ENCODE measurements at places on chromosomes 2 and 18.

GRCh38 chr18:63553081-63553480 lies 10.9 kb downstream of the SERPINB12 start:
- DNase-seq = no peak

DNA sequence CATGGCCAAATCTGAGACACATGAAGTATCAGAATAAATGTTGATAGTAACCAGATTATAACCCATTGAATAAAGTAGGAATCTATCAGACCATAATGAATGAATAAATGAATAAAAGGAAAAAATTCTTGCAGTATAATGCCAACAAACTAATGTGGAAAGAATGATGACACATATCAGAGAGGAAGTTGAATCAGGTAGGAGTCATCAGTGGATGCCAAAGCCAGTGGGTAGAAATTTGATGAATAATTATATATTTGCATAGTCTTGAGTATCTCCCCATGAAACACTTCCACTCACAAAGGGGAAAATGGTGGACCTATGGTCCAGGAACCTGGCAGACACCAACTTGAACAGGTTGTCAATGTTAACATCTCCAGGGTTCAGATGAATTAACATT lies 68.6 kb downstream of the GALNT3 start:
- DNase-seq = no peak

DNA sequence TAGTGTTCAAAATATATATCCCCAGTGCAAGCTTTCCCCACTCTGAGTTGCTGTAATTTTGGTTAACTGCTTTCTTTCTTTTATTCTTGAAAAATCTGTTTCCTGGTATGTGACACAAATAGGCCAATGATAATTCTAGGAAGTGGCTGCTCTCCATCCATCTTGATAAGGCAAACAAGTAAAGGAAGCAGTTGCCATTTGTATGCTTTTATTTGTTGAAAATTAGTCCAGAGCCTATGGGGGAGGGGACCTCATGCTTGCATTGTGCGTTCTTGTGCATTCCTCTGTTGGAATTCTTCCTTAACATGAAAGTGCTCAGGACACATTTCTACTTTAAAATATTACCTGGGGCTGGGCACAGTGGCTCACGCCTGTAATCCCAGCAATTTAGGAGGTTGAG lies 111.2 kb upstream of the FSHR start:
- DNase-seq = no peak

DNA sequence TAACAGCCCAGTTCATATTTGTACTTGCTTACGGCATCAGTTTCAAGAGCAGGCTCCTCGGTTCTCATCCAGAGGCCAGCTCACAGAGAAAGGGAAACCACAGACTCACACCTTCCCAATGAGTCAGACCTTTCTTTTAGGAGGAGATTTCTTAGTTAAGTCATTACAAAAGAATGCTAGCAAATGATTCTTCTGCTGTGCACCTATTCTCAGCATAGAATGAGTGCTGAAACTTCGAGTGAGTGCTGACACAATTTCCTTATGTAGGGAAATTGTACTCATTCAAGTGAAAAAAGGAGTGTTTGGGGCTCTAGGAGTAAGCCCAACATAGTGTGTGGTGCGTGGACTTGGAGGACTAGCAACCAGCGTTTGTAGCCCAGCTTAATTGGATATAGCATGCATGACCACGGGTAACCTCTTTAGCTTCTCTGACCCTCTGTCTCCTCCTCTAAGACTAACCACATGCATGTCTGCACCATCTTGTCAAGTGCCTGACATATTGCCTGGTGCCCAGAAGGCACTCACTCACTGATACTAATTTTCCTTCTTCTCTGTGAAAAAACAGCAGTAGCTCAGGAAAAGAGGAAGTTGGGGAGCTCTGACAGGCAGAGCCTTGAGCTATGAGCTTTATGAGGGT lies 87.0 kb downstream of the ALPK2 start:
- DNase-seq = peak; percentile 39

DNA sequence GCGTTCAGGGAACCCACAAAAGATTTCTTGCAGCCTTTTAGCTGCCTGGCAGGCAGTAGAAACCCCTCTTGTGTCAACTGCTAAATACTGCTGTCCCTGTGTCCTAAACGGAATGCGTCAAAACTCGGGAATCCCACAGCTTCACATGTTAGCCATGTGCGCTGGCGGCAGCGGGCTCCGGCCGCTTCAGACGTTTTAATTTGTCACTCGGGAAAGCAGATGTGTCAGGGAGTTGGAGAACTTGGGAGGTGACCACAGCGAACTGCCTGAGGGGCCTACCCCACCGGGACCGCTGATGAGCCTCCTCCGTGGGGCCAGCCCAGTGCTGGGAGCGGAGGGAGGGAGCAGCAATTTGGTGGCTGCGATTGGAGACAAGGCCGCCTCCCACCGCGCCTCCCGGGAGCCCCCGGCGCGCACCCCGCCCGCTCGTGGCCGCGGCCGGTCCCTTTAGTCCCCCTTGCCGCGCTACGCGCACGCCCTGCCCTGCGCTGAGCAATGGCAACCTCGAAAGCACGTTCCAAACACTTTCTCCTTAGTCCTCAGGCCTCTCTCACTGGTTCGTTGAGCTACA lies 146.1 kb upstream of the SATB2 start:
- DNase-seq = no peak

GRCh38 chr2:174717916-174718315 lies 46.4 kb downstream of the CHRNA1 start:
- DNase-seq = no peak

DNA sequence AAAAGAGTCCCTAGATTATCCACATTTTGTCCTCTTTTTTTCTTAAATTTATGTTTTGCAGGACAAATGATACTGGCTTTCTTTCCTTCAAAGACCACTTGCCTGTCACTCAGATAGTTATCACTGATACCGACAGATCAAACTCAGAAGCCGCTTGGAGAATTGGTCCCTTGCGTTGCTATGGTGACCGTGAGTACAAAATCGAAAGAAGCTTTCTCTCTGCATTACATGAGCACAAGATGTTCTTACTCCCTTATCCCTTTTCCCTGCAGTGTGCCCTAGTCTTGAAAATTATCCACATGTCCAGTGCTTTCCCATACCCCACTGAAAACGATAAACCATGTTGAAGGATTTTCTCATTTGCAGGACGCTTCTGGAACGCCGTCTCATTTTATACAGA lies 738.5 kb downstream of the CNTNAP5 start:
- no peak for DNase-seq

DNA sequence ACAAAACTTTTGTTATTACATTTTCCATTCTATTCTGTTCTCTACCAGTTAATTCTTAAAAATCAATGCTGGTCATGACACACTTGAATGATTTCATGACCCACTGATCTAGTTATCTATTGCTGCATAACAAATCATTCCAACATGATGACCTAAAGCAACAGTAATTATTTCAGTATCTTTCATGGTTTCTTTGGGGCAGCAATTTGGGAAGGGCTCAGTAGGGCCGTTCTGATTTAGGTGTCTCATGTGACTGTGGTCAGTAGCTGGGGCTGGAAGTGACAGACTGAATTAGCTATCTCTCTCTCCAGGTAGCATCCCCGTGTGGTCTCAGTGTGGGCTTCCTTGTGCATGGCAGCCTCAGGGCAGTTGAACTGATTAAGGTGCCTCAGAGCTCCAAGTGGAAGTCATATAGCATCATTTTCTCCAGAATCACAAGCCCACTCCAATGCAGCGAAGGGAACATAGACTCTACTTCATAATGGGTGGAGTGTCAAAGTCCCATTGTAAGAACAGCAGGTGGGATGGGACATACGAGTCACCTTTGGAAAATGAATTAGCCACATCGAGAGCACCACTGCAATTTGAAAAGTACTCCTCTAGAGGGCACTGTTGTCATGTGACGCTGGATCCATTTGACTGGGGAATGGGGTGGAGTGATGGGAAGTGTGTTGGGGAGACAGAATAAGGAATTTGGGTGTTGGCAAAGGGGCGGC lies 39.1 kb upstream of the FAM136A start:
- no peak for DNase-seq

GRCh38 chr2:127701193-127701650 lies at the start of gene SFT2D3:
Gene SFT2D3 (plus strand): TSS chr2:127701497. CDS start chr2:127701529, 32 bp downstream.
- DNase-seq = peak; percentile 87

- no peak for DNase-seq
These were observed 8.1 kb upstream of the SSB start for GRCh38 chr2:169790581-169790980.

GRCh38 chr2:67876176-67876575 lies 186.6 kb downstream of the C1D start:
- DNase-seq = no peak

DNA sequence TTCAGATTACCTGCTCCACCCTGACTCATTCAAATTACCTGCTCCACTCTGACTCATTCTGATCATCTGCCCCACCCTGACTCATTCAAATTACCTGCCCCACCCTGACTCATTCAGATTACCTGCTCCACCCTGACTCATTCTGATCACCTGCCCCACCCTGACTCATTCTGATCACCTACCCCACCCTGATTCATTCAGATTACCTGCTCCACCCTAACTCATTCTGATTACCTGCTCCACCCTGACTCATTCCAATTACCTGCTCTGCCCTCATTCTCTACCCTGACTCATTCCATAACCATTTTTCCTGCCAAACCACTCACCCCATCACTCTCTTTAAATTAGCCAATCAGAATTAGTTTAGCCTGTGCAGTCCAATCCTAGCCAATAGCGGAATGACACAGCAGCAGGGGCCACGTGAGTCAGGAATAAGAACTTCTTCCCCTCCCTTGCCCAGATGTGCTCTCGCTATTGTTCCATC lies 26.2 kb downstream of the CFAP53 start:
- no peak for DNase-seq

- DNase-seq = no peak
These were observed 99.5 kb downstream of the FHOD3 start for GRCh38 chr18:36397033-36397432.

GRCh38 chr2:165173215-165173614 lies 30.6 kb downstream of the SCN3A start:
- no peak for DNase-seq

- DNase-seq = no peak
These were observed 246.6 kb downstream of the SETBP1 start for GRCh38 chr18:44927127-44927849.

- DNase-seq = no peak
These were observed 307.4 kb upstream of the KLHL29 start for GRCh38 chr2:23077596-23077995.

- DNase-seq = no peak
These were observed 1.6 kb upstream of the FHOD3 start for GRCh38 chr18:36295880-36296301.

GRCh38 chr2:101001691-101002561 lies at the start of gene RPL31:
Gene RPL31 (plus strand): TSS chr2:101002289. CDS start chr2:101002702, 413 bp downstream.
- DNase-seq = peak; percentile 92

- no peak for DNase-seq
These were observed 493.7 kb upstream of the VRK2 start for GRCh38 chr2:57552885-57553284.

DNA sequence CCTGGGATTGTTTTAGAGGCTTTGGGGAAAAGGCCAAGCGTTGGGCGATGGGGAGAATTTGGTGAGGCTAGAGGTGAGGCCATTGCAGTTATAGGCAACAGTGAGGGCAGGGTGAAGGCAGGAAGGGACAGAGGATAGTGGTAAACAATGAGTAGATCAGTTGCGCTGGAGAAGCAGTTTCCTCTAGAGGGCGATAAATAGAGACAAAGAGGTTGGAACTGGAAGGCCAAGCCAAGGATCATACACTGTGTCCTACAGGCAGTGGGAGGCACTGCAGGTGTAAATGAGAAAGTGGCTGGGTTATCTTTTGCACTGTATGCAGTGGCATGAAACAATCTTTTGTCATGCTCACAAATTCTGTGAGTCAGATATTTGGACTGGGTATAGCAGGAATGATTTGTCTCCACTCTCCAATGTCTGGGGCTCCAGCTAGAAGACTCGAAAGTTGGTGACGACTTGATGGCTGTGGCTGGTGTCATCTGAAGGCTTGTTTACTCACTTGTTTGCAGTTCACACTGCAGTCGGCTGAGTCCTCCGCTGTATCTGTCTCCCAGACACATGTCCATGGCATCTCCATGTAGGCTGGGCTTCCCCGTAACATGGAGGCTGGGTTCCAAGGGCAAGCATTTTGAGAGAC lies 82.1 kb downstream of the TNP1 start:
- DNase-seq = peak; percentile 13

DNA sequence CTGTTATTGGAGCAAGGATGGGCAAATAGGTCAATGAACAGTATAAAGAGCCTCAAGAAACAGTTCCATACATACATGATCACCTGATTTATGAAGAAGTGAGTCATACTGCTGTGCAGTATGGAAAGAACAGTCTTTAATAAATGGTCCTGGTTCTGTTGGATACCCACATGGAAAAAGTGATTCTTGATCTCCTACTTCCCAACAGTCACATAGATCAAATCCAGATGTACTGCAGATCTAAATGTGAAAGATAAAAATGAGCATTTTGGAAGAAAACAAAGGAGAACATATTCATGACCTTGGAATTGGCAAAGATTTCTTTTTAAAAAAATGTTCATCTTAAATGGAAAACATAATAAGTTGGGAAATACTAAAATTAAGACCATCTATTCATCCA lies 75.8 kb downstream of the CCDC148 start:
- DNase-seq = no peak

GRCh38 chr2:101619191-101619591 lies 78.3 kb upstream of the MAP4K4 start:
- no peak for DNase-seq

- DNase-seq = peak; percentile 92
These were observed at the start of gene INO80B for GRCh38 chr2:74454654-74455511. Gene INO80B (plus strand): TSS chr2:74455087. CDS start chr2:74455117, 30 bp downstream.

GRCh38 chr2:38148501-38148900 lies 72.5 kb upstream of the CYP1B1 start:
- DNase-seq = no peak

DNA sequence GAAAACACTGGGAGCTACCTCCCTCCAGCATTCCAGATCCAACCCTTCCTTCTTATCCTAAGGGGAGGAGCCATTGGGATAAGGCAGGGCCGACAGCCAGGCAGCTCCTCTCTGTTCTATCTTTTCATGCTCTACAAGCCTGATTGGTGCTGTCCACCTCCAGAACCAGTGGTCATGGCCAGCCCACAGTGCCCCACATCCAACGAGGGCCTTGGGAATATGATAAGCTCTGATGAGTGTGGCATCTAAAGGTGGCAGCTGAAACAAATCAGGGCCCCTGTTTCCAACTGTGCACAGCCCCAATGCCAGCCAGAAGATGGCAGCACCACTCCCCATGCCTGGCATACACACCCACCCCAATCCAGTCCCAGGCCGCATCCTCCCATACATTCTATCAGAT lies 329.3 kb downstream of the C1D start:
- no peak for DNase-seq

DNA sequence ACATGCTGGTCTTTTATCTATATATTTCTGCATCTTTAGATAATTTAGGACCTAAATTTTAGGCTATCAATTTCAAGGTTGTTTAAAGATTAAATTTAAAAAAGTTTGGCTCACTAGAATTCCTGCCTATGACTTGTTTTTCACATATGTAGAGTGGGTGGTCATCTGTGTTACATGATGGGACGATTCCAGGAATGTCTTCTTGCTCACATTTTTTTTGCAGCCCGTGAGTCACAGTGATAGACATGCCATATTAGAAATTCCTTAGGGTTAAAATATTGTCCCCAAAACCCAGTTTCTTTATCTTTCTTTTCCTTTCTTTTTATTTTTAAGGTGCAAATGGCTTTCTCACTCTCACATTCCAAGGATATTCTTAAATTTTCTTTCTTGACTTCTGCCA lies 652.0 kb downstream of the PLCL1 start:
- no peak for DNase-seq

Data from stimulated activated CD8-positive, alpha-beta memory T cell treated with anti-CD3 and anti-CD28 coated beads, Interleukin-15, amount 100 ng/mL, for 48 hours (primary cell).